Subcutaneous adipose tissue (tissue), 4 donors: ENCODE measurements at places on chromosomes 5 and 9. TPM values are rescaled to one million over a fixed set of nuclear protein-coding genes. Genes with fewer than 3 reads are reported as not detected.

Gene PTBP3
- total RNA-seq = 51.8 TPM

Gene HRH2
- total RNA-seq = 6.5 TPM

Gene HACD4
- total RNA-seq = 3.5 TPM

Gene PCDH1
- total RNA-seq = 20.3 TPM

Gene SV2C
- total RNA-seq = not detected

Gene TLR4
- total RNA-seq = 54.1 TPM

Gene AK8
- 1.1 TPM for total RNA-seq

Gene PCDHGB6
- 5.1 TPM for total RNA-seq

Gene CDC25C
- not detected for total RNA-seq
